ENCODE measurements at places on chromosomes 3 and 15.

DNA sequence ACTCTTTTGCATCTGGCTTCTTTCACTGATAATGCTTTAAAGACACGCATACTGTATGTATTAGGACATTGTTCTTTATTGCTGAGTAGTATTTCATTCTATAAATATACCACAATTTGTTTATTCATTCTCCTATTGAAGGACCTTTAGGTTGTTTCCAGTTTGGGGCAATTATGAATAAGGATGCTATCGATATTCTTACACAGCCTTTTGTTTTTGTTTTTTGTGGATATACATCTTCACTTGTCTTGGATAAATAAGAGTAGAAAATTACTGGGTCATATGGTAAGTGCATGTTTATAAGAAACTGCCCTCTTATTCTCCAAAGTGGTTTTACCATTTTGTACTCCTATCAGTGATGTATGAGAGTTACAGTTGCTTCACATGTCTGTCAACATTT lies 61.8 kb upstream of the GOLGA6B start:
- no peak for DNase-seq

GRCh38 chr3:148319161-148319915 lies 378.4 kb upstream of the AGTR1 start:
- DNase-seq = peak; percentile 89

DNA sequence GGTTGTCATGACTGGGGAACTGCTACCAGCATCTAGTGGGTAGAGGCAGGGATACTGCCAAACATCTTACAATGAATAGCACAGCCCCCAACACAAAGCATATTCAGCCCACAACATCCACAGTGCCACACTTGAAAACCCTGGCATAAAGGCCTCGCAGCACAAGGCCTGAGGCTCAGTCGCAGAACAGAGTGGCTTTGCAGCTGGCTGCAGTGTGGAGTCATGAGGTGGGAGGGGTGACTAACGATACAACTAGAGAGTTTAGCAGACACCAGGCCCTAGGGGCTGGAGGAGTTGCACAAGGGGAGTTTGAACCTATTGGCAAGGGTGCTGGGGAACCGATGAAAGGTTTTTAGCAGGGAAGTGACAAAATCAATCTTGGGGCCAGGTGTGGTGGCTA lies 32.1 kb downstream of the GRK7 start:
- DNase-seq = no peak

DNA sequence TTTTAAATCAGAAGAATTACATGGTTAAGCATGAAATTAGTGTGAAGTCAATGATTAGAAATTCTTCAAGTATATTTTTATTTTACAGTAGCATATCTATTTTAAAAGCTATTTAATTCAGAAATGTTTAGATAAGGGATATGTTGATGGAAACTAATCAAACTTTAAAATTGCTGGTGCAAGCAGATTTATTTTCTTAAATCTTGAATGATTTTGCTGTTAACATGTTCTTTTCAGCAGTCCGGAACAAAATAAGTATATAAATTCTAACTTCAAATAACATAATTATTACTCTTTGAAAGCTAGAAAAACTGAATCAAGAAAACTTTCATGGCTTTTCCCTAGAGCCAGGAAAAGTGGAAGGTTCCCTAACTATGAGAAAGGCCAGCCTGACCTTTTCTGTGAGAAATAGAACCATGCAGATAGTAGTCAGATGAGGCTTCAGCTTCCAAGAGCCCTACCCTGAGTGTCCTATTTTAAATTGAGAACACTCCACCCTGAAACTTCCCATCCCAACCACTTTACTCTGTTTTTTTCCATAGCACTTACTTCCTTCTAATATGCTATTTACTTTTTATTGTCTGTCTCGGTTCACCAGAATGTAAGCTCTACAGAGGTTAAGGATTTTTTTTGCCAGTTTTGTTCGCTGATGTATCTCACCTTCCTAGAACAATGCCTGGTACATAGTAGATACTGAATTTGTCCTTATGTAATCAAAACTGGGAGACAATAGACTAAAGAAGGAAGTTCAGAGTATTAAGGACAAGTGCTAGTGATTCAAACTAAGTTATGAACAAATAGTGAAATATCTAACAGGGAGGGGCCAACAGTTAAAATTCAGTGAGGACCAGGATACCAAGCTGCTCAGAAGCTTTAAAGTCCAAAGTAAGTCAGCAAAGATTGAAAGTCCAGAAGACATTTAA lies 66.8 kb downstream of the CD200R1L start:
- no peak for DNase-seq

All from GM12878 (cell line).